ENCODE measurements at places on chromosomes 12 and 14. TPM values are rescaled to one million over a fixed set of nuclear protein-coding genes. Genes with fewer than 3 reads are reported as not detected.

The IFI27 gene
- 3.0 TPM for total RNA-seq

The ACOT6 gene
- not detected for total RNA-seq

The POTEM gene
- total RNA-seq = not detected

DNA sequence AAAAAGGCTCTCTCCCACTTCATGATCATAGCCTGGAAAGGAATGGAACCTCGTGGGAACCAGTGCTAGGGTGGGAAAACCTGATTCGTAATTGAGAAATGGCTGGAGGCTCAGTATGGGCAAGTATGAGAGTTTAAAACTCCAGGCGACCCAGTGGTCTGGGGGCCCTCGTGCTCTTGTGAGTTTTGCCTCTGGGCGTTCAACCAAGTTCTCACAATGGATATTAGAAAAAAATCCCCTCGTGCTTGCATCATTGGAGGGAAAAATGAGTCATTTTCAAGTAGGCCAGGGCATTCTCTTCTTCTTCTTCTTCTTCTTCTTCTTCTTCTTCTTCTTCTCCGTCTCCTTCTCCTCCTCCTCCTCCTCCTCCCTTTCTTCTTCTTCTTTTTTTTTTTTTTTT, 39.0 kb downstream of the GPR68 start:
- H3K4me3 ChIP-seq = no peak overlapping the region
- peak overlapping the region; percentile 65 for H3K27ac ChIP-seq
- H3K27me3 ChIP-seq = no peaks in the 10 kb centered on the region
- peaks cover 55% of the 10 kb centered on the region for H3K36me3 ChIP-seq
- H3K4me1 ChIP-seq = peaks cover 23% of the 10 kb centered on the region

- peaks cover 6% of the 10 kb centered on the region for H3K27me3 ChIP-seq
- H3K27ac ChIP-seq = no peak overlapping the region
- no peak for DNase-seq
- H3K36me3 ChIP-seq = no peaks in the 10 kb centered on the region
- no peak overlapping the region for H3K4me3 ChIP-seq
Measured at GRCh38 chr14:74568911-74569310, 43.1 kb downstream of the LTBP2 start.

DNA sequence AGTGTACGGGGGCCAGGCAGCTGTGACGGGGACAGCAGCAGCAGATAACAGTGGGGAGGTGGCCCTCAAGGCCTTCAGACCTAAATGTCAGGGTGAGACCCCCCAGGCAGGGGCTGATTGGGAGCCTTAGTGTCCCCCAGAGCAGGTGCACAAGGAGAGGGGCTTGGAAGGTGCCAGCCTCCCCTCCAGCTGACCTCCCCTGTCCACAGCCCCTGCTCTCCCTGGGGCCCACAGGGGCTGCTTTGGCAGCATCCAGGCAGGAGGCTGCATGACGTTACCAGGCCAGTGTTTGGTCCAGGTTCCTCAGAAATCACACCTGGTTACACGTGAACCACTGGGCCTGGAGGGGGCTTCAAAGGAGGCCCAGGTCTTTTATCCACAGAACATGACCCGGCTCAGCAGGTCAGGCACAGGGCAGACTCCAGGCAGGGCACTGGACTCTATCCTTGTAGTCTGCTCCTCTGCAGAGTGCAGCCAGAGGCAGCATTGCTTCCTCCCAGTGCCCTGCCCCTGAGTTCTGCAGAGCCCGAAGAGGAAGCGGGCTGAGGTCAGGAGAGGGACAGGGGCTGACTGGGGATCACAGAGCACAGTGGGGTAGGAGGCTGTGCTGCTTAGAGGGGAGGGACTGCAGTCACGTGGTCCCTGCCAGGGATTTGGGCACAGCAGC, 2.6 kb upstream of the TRMT61A start:
- H3K27ac ChIP-seq = no peak overlapping the region
- H3K27me3 ChIP-seq = peaks cover 8% of the 10 kb centered on the region
- peaks cover 30% of the 10 kb centered on the region for H3K4me1 ChIP-seq
- no peak for DNase-seq
- peaks cover 7% of the 10 kb centered on the region for H3K36me3 ChIP-seq
- no peak overlapping the region for H3K4me3 ChIP-seq

DNA sequence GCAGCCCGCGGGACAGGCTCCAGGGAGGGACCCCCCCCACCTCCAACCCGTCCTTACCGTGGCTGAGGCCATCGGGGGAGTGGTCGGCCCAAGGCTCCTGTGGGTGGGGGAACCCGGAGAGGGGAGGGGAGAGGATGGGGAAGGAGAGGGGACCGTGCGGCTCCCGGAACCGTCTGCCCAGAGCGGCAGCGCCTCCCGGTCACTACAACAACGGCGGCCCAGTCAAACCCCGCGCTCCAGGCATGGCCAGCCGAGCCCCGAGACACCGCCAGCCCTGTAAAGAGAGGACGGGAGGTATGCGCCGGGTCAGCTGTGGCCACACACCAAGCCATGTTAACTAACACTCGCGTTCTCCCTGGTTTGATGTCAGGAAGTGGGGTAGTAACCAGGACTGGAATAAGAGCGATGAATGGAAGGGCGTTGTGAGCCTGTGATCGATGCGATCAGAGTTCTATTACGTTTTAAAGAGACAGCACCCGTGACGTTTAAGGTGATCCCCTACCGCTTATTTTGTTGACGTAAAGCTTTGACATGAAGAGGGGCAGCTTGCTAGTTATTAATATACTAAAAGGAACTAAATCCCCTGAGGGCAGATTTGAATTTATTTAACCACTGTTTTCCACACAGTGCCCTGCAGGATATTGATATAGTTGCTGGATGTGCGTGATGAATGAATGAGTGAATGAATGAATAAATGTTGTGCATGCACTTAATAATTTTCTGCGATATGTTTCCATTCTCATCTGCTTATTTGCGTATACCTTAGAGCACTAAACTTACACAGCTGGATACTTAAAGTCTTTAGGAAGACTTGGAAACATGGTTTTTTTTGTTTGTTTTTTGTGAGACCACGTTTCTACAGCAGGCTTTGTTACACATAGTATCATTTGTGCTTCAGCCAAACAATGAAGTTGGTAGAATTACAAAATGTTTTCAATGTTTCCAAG, at the start of gene POC1B:
POC1B (minus strand) TSS at position 224 of the 947 bp plus-strand sequence; CDS start at position 72, 152 bp downstream.
- H3K27me3 ChIP-seq = no peaks in the 10 kb centered on the region
- peaks cover 48% of the 10 kb centered on the region for H3K4me1 ChIP-seq
- DNase-seq = peak; percentile 85

- H3K4me3 ChIP-seq = no peak overlapping the region
- no peak for DNase-seq
- H3K27ac ChIP-seq = peak overlapping the region; percentile 20
- peaks cover 14% of the 10 kb centered on the region for H3K27me3 ChIP-seq
- H3K36me3 ChIP-seq = no peaks in the 10 kb centered on the region
- peaks cover 19% of the 10 kb centered on the region for H3K4me1 ChIP-seq
Measured at GRCh38 chr12:58424735-58425392, 483.5 kb downstream of the ATP23 start.

DNA sequence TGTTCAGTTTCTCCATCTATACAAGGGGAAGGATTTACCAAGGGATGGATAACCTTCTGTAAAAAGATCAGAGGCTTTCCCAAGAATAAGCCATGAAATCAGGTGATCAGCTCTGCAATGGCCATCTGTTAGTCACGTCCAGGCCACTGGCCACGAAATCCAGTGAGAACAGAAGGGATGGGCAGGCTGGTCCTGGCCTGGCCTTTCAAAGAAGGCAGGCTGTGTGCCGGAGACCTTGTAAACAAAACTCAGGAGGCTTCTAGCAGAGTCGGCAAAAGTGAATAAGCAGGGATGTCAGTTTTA, 68.5 kb downstream of the RNF34 start:
- no peak for DNase-seq
- peaks cover 20% of the 10 kb centered on the region for H3K4me1 ChIP-seq
- no peak overlapping the region for H3K27ac ChIP-seq
- H3K27me3 ChIP-seq = no peaks in the 10 kb centered on the region

GRCh38 chr14:77098529-77099353, 683 bp downstream of the CIPC start:
- H3K4me1 ChIP-seq = peaks cover 40% of the 10 kb centered on the region
- peak; percentile 36 for DNase-seq
- H3K36me3 ChIP-seq = peaks cover 5% of the 10 kb centered on the region

DNA sequence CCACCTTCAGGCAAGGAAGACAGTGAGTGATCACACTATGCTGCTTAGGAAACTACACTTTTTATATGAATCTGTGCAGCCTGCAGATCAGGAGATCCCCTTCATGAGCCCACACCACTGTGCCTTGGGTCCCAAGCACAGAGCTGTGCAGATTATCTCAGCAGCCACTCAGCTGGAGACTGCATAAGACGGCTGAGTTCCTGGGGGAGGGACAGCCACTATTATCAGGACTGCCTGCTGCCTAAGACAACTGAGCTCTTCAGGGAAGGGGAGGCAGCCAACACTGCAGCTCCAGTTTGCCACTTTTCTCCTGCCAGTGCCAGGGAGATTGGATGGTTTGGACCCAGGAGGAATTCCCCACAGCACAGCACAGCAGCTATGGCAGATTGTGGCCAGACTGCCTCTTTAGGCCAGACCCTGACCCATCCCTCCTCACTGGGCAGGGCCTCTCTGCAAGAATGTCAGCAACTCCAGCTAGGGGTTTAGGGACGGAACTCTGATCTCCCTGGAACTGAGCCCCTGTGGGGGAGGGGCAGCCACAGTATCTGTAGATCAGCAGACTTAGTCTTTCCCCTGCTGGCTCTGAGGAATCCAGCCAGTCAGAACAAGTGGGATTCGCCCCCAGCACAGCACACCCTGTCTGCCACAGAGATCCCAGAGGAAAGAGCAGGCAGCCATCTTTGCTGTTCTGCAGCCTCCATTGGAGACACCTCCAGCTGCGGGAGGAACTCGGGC, 141.3 kb downstream of the KLHL28 start:
- H3K27ac ChIP-seq = no peak overlapping the region
- no peak overlapping the region for H3K4me3 ChIP-seq
- no peaks in the 10 kb centered on the region for H3K36me3 ChIP-seq
- no peaks in the 10 kb centered on the region for H3K4me1 ChIP-seq
- H3K27me3 ChIP-seq = peaks cover 26% of the 10 kb centered on the region

GRCh38 chr12:89676930-89677329, 31.7 kb downstream of the ATP2B1 start:
- H3K4me1 ChIP-seq = peaks cover 70% of the 10 kb centered on the region

GRCh38 chr12:115598871-115599811, 678.4 kb downstream of the MED13L start:
- H3K4me3 ChIP-seq = no peak overlapping the region
- no peaks in the 10 kb centered on the region for H3K36me3 ChIP-seq
- no peak for DNase-seq

- H3K27me3 ChIP-seq = no peaks in the 10 kb centered on the region
- H3K36me3 ChIP-seq = no peaks in the 10 kb centered on the region
Measured at GRCh38 chr14:90674043-90674670, 142.1 kb downstream of the TTC7B start.

DNA sequence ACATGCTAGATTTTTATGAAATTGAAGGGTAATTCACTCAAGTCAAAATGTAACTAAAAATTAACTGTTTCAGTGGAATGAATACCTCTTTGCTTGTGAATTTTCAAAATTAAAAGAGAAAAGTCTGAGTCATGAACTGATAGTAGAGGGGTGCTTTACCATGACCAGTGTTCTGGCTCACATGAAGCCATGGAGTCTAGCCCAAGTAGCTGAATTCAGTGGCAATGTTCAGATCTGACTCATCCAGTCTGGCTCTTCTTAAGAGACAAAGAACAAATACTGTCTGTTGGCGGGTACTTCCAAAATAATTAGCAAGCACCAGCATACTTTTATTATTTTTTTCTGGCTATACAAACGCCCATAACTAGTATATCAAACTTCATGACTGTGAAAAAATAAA, 366.3 kb upstream of the GARIN6 start:
- DNase-seq = no peak
- no peaks in the 10 kb centered on the region for H3K36me3 ChIP-seq
- H3K27ac ChIP-seq = no peak overlapping the region
- H3K27me3 ChIP-seq = no peaks in the 10 kb centered on the region
- H3K4me1 ChIP-seq = no peaks in the 10 kb centered on the region

GRCh38 chr12:98803468-98804209, 158.5 kb downstream of the APAF1 start:
- H3K4me3 ChIP-seq = no peak overlapping the region
- peaks cover 18% of the 10 kb centered on the region for H3K27me3 ChIP-seq
- H3K27ac ChIP-seq = no peak overlapping the region
- no peak for DNase-seq
- H3K36me3 ChIP-seq = no peaks in the 10 kb centered on the region
- H3K4me1 ChIP-seq = no peaks in the 10 kb centered on the region

DNA sequence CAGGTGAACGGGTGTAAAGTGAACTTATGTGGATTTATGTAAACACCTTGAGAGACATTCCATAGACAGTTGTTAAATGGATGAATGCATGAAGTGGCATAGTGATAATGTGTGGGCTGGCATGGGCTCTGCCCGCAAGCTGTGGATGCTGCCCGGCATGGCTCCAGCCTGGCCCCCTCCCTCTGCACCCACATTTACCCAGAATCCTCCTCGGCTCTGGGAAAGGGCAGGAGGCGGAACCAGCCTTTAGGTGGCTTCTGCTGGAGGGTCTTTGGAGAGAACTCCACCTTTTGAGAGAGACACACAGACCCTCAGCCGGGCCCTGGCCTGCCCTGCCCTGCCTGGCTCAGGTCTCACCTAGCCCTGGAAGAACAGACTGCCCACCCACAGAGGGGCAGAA, 18.7 kb downstream of the RASAL1 start:
- no peak overlapping the region for H3K4me3 ChIP-seq
- H3K27ac ChIP-seq = no peak overlapping the region
- no peaks in the 10 kb centered on the region for H3K4me1 ChIP-seq

DNA sequence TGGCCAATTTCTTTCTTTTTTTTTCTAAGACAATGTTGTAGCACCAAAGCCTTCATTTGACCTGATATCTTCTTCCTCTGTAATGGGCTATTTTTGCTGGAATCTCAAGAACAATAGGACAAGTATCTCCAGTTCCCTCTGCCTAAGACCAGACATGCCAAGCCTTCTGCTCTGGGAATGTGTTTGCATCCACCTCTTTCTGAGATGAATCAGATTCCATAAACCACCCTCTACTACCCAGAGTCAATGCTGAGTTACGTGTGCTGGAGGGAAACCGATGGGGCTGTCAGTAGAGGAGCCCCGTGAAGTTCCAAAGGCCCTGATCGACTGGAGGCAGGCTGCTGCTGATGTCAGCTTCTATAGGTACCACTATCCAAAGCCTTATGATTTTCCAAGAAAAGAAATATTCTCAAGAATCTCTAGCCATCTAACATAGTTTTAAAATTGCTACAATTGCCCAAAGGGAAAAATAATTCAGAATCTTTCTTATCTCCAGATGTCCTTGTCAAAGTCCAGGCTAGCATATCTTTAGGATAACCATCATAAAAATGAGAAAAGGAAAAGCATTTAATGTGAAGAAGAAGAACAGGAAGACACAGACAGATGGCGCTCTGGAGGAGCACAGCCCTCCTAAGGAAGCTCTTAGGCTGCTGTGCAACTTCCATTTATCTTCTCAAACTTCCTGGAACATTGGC, 101.9 kb downstream of the SLC8A3 start:
- H3K27ac ChIP-seq = no peak overlapping the region
- peak; percentile 51 for DNase-seq
- H3K4me1 ChIP-seq = no peaks in the 10 kb centered on the region
- no peak overlapping the region for H3K4me3 ChIP-seq
- peaks cover 27% of the 10 kb centered on the region for H3K27me3 ChIP-seq

DNA sequence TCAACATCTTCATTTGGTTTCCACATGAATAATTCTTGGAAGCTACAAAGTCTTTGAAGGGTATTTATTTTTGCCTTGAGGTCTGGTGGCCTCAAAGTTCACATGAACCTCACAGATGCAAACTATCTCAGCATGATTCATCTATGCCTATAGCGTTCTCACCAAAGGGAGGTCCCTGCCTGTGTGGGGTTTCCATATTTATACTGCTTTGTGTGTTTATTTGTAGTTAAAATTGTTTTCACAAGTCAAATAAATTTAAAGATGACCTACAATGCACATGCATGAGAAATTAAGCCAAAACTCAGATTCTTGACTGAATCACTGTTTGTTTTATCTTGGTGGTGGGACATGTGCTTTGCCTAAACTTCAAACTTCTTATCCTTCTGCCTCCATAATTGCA, 176.7 kb downstream of the PPM1H start:
- DNase-seq = peak; percentile 12
- no peaks in the 10 kb centered on the region for H3K36me3 ChIP-seq
- no peak overlapping the region for H3K4me3 ChIP-seq
- H3K27me3 ChIP-seq = peaks cover 4% of the 10 kb centered on the region
- H3K27ac ChIP-seq = no peak overlapping the region
- peaks cover 4% of the 10 kb centered on the region for H3K4me1 ChIP-seq

Data from activated CD4-positive, alpha-beta T cell treated with anti-CD3 and anti-CD28 coated beads for 36 hours (primary cell).